GM12878 (cell line): ENCODE measurements at places on chromosomes 6 and 20.

- no peak for DNase-seq
Measured at GRCh38 chr6:347232-347631, 44.3 kb upstream of the IRF4 start.

GRCh38 chr6:103367212-103367611 is 1492.5 kb downstream of the HACE1 start:
- DNase-seq: no peak

GRCh38 chr6:137162692-137163306 is 10.6 kb downstream of the IL22RA2 start:
- DNase-seq: no peak

DNA sequence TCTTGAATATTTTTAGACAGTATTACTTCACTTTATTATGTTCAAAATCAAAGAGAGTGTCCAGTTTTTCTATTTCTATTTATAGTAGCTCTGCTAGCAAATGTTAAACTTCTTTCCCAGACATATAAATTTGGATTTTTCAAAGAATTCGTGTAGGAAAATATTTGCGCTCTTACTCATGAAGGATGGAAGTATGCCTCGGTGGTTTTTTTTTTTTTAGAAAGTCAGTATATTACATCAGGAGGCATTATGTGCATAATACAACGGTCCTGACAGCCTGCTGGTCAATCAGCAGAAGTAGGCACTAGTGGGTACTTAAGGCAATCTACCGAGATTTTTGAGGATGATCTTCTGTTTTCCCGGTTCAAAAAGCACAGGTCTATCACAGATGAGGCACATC is 249.3 kb downstream of the TBX18 start:
- DNase-seq: no peak

DNA sequence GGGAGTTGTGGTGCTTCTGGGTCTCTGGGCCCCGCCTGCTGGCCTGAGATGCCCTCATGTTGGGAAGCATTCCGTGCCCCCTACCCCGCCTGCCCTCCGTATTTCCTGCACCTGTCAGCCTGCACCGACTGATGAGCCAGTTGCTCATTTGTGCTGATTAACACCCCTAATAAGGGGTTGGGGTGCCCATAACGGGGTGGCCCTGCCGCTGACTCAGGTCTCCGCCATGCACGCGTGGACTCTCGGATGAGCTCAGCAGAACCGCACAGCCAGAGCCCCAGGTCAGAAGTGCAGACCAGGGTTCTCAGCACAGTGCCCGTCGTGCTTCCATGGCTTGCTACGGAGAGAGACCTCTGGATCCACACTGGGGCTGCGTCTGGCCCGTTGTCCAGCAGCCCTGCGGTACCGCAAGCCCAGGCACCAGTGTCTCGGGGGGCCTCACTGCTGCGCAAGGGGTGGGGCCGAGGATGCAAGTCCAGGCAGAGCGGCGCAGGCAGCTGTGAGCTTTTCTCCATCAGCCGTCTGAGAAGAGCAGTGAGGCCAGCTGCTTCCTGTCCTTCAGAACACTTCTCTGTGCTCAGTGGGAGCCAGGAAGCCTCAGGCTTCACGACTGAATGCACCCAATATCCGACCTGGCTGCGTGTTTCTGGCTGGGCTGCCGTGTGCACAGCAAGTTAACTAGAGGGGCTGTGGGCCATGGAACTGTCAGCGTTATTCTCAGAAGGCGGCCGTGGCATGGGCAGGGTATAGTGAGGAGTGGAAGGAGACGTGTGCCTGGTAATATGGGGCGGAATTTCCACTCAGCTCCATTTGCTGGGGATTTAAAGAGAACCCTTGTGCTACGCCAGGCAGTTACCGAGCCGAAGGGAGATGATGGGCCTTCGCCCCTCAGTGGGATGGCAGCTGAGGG is 18.6 kb downstream of the MTG2 start:
- peak; percentile 26 for DNase-seq

DNA sequence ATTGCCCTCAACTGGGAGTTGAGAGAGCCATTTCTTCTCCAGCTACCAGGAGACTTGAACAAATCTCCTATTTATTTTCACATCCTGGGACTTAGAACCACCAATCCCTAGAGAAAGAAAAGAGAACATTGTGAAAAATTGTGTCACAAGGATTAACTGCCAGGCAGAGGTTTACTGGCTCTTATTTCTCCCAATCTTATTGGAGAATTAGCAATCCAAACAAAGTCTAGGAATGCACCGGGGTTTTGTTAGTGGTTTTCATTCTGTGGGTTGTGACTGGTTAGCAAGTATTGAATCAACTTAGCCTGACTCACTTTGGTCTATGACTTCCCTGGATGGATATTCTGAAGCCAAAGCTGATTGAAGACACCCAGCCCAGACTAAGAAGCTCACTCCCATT is 21.2 kb upstream of the ENPP5 start:
- DNase-seq: no peak

GRCh38 chr6:21123507-21124436 is 469.8 kb upstream of the SOX4 start:
- DNase-seq: no peak

DNA sequence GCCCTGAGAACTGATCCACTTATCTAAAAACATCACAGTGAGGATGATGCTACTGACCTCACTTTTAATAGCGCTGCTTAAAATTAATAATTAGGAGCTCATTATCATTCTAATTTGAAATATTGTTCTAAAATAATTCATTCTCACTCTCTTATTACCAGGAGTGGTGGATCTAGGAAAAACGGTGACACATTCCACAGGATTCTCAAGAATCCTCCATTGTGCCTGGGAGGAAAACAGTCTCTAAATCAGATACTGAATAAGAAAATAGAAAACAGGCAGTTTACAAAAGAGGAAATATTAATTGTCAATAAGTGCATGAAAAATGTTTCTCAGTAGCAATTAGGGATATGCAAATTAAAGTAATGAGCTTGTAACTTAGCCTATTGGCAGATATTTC is 187.4 kb downstream of the TENT5A start:
- DNase-seq: no peak

DNA sequence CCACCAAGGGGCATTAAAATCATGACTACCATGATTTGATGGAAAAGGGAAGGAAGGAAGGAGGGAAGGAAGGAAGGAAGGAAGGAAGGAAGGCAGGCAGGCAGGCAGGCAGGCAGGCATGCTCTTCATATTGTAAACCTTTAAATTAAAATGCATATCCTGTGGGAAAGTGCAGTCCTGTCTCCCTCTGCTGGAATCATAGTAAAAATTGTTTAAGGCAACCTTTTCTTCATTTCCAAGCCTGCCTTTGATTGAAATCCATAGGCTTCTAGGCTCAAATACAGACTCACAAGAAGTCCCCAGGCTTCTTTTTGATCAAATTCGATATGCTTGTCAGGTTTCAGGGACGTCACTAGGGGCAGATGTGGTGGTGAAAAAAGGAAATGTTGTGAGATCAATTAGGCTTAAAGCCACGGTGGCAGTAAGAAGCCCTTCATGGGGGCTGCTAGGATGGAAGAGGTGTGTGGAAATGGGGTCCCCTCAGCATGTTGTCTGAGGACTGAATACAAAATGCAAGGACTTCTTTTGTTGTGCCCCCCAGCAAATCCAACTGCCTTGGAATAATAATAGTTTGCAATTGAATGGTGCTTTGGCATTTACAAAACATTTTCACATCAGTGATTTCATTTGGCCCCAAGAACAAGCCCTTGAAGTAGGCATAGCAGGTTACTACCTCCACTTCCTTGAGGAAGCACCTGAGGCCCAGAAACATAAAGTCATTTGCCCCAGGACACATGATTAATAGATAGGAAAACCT is 25.6 kb upstream of the GABRR1 start:
- DNase-seq: no peak

GRCh38 chr20:53752583-53752970 is 158.9 kb upstream of the ZNF217 start:
- no peak for DNase-seq
